ENCODE measurements at places on chromosomes 5 and 9.

- no peak for DNase-seq
Measured at GRCh38 chr9:5492965-5493678, 17.2 kb upstream of the PDCD1LG2 start.

GRCh38 chr9:89601306-89601705 is 3.5 kb upstream of the GADD45G start:
- DNase-seq = no peak

DNA sequence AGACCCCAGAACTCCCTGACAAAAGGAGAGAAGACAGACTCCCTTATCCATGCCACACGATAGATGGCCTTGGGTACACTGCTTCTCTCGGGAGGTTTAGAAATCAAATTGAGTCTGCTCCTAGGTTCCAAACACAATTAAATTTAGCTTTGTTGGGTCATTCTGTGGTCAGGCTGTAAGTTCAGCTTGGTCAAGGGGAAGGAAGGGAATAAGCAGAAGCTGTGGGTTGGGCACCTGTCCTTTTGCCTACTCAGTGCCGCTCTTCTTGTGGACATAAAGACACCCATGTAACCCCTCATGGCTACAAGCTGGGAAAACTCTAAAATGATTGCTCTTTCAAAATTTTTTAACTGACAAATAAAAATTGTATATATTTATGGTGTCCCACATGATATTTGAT is 19.1 kb upstream of the AK3 start:
- no peak for DNase-seq

DNA sequence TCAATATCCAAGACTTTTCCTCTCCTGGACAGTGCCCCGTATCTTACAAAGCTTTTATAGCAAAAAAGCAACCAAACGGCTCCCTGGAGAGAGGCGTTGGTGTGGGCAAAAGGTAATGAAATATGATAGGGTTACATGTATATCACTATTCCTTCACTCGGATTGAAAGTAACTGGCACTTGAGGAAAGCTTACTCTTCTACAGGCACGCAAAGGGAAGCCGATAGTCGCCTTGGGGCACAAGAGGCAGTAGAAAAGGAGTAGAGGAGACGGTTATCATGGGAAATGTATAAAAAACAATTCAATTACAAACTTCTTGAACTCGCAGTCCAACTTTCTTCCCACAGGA is 1.1 kb downstream of the DIAPH1 start:
- no peak for DNase-seq

DNA sequence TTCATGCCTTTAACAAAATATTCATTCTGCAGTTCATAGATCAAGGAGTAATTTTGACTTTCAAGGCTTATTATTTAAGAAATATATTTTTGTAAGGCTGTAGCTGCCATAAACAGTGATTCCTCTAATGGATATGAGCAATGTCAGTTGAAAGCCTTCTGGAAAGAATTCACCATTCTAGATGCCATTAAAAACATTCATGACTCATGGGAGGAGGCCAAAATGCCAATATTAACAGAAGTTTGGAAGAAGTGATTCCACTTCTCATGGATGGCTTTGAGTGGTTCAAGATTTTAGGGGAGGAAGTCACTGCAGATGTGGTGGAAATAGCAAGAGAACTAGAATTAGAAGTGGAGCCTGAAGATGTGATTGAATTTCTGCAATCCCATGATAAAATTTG is 229.1 kb downstream of the DEPDC1B start:
- DNase-seq = no peak

DNA sequence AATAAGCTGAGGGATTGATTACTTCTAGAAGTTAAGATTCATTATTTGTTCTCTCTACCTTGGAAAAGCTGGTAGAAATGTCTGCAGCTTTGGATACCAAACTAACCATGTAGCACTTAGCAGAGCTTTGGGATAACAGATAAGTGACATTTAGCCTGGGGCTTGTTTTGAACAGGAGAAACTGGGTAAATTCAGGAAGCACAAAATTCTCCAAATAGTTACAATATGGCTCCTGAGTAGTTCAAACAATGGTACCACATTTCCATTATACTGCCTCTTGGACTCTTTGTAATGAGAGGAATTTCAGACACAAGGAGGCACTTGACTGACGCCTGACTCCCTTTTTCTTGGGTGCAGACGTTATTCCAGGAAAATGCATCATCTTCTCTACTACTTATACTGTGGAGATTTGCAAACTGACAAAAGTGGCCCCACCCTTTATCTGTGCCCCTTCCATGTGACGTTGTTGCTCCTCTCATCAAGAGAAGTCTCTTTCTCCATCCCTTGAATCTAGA is 22.5 kb downstream of the PRUNE2 start:
- DNase-seq = no peak

DNA sequence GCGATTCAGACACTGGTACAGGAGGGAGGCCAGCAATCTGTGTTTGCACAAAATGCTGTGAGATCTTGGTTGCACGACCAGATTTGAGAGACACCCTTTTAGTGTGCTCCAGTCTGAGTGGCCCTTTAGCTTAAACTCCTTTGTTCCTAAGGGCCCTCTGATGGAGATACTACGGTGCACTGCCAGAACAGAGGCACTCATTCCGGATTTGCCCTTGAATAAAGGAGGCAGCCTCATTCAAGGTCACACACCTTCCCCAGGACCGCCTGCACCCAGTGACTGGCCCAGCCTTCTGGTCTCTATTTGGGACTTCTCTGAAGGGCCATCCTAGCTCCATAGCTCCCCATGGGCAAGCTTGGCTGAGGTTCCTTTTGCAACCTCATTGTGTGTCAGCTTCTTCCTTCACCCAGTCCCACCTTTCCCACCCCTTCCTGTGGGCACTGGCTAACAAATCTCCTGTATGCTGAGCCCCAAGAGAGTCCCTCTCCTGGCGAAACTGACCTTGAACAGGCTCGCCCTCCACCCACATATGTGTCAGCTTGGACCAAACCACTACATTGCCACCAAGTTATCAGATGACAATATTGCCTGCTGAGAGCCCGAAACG is 191.7 kb downstream of the GABBR2 start:
- DNase-seq = no peak

GRCh38 chr9:132970324-132971062 is 8.0 kb upstream of the GFI1B start:
- DNase-seq = no peak

DNA sequence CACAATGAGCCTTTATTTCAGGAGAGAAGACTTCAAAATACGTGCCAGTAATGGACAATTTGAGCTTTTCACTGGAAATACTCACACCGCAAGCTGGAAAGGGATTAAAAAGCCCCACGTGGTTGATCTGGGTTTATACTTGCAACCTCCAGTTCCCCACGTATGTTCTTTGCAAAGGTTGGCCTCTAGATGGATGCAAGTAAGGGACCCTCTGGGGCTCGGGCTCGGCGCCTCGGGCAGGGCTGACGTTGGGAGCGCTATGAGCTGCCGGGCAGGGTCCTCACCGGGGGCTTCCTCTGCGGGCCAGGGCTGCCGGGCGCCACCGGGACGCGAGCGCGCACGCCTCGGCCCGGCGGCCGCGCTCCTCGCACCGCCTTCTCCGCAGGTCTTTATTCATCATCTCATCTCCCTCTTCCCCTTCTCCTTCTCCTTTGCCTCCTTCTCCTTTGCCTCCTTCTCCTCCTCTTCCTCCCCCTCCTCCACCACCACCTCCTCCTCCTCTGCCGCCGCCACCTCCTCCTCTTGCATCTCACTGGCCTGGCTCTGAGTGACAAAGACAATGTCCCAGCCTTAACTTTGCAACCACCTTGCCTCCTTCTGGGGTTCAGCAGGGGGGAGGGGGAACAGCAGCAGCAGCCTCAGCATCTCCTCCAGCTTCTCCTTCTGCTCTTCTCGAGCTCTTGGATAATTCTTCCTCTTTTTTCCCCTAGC is 701 bp upstream of the ZNF462 start:
- DNase-seq = no peak

DNA sequence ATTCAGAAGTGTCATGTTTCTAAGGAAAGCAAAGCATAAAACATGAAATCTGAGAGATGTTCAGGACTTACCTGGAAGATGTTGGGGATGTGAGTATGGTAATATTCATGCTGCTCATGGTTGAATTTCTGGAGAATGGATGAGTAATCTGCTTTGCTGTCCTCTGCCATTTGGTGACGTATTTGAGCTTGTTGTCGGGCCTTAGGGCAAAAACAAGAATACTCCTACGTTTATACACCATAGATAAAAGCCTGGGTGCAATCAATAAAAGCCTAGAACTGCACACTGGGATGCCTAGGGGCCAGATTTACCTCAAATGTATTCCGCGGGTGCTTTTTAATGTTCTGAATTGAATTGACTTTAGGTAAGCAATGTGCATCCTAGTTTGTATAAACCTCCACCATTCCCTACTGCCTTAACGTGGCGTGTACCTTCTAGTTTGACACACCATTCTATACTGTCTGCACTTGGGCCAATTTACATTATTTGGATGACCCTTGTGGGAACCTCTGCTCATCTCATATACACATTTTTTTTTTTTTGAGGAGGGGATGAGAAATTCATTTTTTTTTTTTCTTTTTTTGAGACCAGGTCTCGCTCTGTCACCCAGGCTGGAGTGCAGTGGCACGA is 94.4 kb downstream of the USP20 start:
- DNase-seq = no peak

- DNase-seq = no peak
Measured at GRCh38 chr5:122985954-122986721, 50.4 kb downstream of the PPIC start.

GRCh38 chr5:74056789-74057164 is 430.8 kb downstream of the ARHGEF28 start:
- DNase-seq = no peak

GRCh38 chr9:137588891-137589290 is 1.4 kb downstream of the ZMYND19 start:
- DNase-seq = no peak

- DNase-seq = no peak
Measured at GRCh38 chr5:58794875-58795274, 212.0 kb downstream of the RAB3C start.

GRCh38 chr9:130576176-130576575 is 3.2 kb upstream of the FUBP3 start:
- peak; percentile 29 for DNase-seq

DNA sequence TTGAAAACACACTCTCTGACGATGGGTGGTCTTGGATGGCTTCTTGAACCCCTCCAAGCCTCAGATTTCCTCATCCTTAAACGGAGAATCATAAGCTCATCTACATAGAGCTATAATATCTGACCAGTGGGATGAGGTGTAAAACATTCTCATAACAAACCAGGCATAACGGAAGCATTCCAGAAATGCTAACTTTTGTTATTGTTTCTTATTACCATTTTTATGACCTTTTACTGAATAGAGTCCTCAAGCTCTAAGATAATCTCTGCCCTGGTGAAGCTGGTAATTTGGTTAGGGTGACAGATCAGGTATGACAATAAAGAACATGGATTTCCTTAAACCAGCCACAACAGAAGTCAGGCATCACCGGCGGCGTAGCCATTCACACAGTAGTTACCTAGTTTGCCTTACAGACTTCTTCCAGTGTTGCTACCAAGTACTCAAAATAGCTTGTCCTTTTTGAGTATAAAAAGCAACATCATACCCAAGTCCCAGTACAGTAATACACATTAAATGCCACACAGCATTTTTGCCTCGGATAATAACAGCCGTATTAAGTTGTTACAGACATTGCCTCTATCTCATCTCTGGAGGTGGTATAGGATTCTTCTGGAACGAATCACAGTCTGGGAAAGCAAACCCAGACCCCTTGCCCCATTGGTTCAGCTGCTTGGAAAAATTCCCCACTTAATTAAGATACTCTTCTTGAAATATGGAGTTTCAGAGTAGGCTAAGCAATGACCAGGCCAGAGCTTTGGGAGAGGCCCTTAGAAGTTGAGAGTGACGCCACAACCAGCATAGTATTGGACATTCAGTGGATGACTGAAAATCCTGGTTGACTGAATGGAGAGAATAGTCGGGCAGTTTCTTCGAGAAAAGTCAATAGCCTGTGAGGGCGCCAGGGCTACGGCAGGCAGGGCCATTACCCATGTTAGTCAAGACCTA is 252.5 kb downstream of the SLIT3 start:
- no peak for DNase-seq

DNA sequence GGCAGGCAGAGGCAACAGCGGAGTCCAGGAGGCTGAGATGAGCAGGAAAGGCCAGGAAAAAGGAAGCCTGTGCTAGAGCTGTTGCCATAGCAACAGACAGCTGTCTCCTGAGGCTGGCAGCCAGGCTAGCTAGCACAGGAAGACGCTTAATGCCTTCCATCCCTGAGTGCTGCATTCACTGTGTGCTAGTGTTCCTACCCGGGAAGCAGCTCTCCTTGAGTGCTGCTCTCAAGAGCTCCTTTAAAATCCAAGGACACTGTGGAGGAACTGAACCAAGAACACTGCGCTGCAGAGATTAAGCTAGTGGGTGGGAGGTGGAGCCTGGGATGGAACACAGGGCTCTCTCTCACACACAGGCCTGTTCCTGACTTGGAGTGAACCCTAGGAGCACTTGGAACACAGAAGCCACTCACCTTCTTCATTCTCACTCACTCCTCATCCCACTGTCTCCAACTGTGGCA is 53.5 kb upstream of the IL7R start:
- DNase-seq = no peak

DNA sequence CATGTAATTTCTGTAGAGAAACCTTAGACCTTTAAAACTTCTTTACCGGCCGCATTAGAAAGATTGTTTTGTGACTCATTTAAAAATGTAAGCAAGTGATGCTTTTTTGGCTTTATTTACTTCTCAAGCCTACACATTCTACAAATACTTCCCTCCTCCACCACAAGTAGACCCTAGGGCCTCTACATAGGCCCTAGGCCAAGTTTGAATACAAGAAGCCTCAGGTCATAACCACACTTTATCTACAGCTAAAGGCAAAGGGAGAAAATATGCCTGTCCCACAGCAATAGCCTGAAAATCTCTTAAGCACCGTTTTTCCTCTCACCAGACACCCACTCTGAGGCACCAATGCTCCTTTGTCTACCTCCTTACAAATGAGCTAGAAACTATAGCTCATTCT is 53.9 kb downstream of the CSNK1A1 start:
- DNase-seq = no peak

DNA sequence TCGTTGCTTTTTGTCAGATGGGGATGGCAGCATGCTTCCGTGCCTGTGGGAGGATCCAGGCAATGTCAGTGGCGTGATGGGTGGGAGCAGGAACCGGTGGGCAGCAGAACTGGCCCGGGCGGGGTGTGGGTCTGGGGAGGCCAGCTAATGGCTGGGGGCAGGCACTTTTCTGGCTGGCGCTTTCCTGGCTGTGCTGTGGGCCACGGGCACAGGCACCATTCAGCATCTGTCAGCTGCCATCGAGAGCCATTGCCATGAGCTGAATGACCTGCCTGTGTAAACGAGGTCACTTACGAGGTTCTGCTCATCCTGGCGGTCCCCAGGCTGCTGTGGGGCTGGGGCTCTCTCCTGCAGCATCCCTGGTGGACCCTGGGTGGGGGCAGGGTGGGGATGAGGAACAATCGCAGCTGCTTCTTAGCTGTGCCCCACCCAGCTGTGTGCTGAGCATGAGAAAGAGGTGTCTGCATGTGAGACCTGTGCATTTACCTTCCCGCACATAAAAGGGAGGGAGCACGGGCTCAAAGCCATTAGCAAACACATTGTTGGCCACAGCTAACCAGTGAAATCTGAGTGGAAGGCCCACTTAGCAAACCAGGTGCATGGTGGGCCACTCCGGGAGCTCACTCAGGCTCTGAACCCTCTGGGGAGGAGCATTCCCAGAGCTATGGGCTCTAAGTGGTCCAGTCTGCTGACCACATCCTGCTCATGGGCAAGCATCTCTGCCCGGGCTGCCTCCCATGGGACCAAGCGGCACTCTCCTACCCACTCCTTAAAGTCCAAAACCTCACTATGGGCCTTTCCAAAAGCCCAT is 41.3 kb upstream of the OLFM1 start:
- no peak for DNase-seq
